ENCODE measurements at places on chromosomes 5 and 9.

DNA sequence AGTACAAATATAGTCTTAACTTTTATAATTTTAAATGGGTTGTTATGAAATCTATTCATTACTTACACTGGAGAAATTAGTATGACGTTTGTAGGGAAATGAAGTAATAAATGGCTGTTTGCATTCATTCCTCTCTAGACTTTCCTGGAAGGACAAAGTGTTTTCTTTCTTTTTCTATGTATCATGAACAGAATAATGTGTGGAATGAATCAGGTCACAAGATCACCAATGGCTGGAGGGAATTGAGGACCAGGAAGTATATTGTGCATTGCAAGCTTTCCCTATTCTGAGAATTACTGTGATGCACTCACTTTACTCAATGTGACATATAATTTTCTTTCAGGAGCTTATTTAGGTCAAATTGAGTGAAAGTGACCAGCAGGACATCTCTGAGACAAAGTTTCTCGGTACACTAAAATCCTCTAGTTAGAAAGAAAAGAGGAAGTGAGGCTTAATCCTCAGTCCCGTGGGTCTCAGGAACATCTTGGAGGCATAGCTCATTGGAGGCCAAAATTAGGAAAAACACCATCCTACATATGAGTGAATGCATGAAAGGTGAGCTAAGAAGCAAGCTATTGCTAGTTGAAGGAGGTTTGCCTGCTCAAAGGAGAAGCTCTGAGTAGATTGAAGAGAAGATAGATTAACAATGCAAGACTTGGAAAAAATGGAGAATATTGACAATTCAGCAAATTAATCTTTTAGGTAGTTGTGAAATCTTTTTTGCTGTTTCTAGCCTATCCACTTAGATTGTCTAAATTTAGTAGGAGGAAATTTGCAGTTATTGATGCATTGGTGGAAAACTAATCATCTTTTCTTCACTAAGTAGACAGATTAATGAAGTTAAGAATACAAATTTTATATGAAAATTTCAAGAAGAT is 28.0 kb downstream of the ERAP2 start:
- no peak for DNase-seq

- DNase-seq = peak; percentile 47
Measured at GRCh38 chr5:43304525-43304924, 8.7 kb downstream of the HMGCS1 start.

DNA sequence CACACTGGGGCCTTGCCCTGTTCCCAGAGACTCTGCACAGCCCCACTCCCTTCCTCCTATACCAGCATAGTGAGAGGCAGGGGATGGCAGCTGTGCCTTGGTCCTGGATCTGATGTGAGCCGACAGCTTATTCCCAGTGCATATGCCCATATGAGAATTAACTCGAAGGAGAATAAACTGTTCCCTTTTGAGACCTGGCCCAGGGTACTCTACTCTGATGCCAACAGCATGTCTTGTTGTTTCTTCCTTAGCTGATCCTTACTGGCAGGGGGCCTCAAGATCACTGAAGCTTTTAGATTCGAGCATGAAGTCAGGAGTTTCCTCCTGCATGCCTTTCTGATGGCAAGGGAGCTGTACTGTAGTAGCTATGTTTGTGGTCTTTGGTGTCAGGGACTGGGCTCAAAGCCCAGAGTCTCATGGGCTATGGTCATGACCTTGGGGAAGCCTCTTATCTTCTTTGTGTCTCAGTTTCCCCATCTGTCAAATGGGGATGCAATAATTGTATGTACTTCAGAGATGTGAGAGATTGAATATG is 57.1 kb downstream of the DOCK2 start:
- DNase-seq = no peak

GRCh38 chr5:68354315-68354714 is 138.8 kb downstream of the PIK3R1 start:
- DNase-seq = no peak

DNA sequence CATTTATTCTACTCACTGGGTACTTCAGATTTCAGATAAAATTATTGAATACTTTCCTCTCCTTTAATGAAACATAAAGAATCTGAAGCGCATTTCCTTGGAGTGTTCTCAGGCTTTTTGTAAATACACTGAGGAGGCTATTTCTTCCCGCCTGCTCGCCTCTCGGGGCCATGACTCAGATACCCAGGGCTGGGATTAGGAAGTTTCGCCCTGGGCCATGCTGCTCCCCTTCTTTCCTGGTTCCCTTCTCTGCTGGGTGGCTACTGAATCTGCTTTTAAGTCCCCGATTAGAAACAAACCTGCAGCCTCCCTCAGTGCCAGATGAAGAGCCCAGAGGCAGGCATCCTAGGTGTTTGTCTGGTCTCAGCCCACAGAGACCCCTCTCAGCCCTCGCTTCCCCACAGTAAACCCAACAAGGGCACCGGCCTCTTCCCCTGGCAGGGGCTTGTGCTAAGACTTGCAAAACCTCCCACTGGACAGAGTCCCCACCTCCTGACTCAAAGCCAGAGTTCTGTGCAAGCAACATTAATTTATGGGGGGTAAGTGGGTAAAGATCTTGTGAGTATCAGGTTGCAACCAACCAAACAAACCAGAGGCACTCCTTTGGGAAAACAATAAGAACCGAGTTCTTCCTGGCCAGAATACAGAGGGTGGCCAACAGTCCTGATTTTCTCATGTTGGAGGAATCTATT is 30.7 kb upstream of the IRX1 start:
- DNase-seq = no peak

DNA sequence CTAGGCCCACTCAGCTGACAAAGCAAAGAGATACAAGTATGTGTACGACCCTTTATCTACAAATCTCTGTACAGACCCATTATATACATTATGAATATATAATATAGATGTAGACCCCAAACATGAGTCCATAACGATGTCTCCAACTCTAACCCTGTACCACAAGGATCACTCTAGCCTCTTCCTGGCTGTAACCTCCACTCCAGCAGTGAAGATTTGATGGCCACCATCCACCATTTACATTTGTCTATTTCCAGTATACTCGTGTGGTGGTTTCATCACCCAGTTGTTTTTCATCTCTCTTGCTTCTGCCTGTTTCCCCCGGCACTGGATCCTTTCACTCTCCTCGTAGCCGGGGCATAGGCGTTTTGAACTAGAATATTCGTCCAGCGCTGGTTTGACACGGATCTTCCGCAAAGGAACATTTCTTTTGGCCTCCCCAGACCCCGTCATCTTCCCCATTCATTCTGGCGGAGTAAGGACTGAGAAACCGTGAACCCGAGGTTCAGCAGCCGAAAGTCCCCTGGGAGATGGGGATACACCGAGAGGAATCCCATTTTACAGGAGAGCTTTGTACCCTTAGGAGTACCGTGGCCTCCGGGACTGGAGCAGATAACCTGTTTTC is 828 bp upstream of the TRIO start:
- no peak for DNase-seq

GRCh38 chr5:57734296-57734695 is 251.7 kb upstream of the ACTBL2 start:
- DNase-seq = no peak

DNA sequence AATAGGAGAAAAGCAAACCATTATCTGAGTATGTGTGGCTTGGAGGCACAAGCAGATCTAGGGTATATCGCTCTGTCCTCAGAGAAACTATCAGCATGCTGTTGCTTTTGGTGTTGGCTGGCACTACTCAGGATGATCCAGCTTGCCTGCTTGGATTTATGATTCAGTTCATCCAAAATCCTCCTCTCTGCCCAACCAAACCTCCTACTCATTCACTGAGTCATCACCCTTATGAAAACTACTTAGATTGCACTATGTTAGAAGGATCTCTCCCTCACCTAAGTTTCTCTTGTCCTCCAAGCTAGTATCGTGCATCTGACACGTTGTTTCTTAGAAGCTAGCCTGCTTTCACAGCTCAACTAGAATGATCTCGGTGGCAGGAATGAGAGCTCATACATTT is 14.2 kb upstream of the ZBED3 start:
- no peak for DNase-seq

- no peak for DNase-seq
Measured at GRCh38 chr5:173557123-173557903, 59.1 kb downstream of the BOD1 start.

- DNase-seq = no peak
Measured at GRCh38 chr5:150138551-150139265, 16.9 kb downstream of the PDGFRB start.

- DNase-seq = no peak
Measured at GRCh38 chr5:65262649-65263059, 219.1 kb downstream of the ADAMTS6 start.
